ENCODE measurements at places on chromosomes 11 and 22. TPM values are rescaled to one million over a fixed set of nuclear protein-coding genes. Genes with fewer than 3 reads are reported as not detected.

Gene SUSD2
- polyA plus RNA-seq, result 15.1 TPM

Gene SMTNL1
- 0.47 TPM for polyA plus RNA-seq

Gene MS4A3
- 0.52 TPM for polyA plus RNA-seq

DNA sequence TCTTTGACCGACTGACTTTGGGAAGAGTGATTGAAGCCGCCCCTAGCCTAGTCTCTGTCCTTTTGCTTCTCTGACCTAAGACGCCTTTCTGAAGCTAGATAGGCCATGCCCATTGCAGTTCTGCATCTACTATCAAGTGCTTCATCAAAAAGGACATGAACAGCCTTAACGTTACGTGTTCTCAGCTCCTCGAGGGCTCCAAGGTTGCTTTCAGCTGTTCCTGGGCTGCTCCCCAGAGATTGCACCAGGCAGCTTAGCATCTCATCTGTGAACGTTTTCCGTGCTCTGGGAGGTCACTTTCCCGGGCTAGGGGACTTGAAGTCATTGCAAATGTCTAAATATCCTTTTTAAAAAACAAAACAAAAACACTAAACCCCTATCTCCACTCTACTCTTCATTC, 13.9 kb downstream of the MICAL2 start:
- no peak for DNase-seq

GRCh38 chr11:69388661-69389060, 92.8 kb upstream of the LINC01488 start:
- DNase-seq, result no peak

DNA sequence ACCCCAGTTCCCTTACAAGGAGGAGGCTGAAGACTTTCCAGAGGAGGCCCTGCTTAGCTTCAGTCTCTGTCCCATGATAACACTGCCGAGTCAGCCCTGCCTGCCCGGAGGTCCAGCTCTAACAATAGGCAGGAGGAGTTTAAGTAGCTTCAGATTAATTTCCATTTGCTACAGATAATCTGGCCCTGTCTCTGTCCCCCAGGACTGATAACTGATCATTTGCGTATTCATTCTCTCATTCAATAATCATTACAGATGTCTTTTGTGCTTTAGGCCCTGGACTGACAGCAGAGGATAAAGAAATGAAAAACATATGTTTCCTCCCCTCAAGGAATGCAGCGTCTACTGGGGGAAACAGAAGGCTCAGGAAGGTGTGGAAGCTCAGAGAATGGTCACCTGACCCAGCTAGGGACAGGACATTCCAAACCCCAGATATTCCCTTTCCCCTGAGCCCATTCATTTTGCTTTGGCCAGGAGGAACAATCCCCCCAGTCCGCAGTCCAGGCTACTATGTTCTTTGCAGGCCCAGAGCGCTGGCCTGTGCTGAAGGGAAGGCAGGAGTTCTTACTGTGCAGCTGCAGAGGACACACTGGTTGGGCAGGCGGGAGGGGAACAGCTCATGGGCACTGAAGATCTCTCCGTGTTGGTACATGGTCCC, 20.8 kb downstream of the CHRDL2 start:
- no peak for DNase-seq

DNA sequence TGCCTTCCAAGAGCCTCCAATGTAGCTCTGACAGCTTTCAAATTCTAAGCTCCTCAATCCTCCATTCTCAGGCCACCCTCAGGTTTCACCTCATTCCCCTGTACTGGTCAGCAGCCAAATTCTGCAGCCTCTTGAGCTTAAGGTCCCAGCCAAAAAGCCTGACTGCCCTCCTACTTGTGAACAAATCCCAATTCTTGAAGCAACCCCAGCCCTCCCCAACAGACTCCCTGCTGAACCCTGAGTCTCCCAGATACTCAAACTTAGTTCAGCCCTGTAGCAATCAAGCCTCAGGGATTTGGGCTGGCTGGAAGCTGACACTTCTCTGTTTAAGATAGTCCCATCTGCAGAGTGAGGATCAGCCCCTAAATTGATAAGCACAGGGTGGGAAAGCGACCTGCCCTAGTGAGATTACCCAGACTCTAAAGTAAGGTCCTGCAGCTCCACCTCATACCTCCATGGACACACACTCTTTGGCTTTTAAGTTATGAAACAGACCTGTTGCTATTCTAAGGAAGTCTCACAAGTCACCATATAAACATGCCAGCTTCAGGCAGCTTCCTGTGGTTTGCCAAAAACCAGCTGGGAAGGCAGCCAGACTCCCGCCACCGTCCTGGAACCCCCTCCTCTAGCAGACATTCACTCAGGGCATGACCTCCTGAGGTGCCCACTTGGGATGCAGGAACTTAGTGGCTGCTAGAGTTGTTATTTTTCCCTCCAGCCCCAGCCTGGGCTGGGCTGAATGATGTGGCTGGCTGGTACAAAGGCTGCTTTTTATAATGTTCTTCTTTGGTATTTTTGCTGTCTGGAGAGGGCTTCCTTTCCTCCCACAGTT, 82.5 kb upstream of the PICALM start:
- DNase-seq, result no peak

DNA sequence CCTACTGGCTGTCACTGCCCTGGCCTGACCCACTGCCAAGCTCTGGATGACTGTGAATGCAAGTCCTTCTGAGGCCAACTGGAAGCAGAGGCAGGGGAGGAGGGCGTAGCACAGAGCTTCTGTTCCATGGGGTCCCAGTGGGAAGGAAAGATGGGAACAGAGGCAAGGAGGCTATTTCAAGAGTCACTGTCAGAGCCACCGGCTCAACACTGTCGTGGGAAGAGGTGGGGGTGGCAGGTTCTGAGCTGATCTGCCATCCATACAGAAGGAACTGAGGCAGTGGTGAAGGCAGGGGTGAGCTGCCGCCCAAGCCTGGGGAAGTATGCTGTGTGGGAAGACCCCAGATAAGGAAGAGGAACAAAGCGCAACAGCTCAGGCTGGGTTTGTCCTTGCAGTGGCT, 54.7 kb downstream of the SGSM3 start:
- DNase-seq, result no peak

DNA sequence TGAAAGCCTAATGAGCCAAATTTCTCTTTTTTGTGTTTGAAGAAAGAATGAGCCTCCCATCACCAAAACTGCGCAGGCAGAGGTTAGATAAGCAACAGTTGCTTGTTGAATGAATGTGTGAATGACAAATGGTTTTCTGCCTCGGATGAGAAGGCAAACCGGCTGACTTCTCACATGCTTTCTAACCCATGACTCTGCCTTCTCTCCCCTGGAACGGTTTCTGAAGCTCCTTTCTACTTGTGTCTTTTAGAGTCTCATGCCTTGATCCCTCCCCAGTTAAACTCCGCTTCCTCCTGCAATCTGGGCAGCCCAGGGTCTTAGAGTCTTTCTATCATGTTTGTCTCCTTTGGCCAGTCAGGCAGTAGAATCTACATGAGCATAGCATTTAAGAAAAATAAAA, 342.1 kb upstream of the NCAM1 start:
- DNase-seq, result no peak
